Effector CD4-positive, alpha-beta T cell (primary cell): ENCODE measurements at places on chromosomes 2 and 18.

- no peak for DNase-seq
Observed at GRCh38 chr2:174835797-174836255, 71.6 kb upstream of the CHRNA1 start.

DNA sequence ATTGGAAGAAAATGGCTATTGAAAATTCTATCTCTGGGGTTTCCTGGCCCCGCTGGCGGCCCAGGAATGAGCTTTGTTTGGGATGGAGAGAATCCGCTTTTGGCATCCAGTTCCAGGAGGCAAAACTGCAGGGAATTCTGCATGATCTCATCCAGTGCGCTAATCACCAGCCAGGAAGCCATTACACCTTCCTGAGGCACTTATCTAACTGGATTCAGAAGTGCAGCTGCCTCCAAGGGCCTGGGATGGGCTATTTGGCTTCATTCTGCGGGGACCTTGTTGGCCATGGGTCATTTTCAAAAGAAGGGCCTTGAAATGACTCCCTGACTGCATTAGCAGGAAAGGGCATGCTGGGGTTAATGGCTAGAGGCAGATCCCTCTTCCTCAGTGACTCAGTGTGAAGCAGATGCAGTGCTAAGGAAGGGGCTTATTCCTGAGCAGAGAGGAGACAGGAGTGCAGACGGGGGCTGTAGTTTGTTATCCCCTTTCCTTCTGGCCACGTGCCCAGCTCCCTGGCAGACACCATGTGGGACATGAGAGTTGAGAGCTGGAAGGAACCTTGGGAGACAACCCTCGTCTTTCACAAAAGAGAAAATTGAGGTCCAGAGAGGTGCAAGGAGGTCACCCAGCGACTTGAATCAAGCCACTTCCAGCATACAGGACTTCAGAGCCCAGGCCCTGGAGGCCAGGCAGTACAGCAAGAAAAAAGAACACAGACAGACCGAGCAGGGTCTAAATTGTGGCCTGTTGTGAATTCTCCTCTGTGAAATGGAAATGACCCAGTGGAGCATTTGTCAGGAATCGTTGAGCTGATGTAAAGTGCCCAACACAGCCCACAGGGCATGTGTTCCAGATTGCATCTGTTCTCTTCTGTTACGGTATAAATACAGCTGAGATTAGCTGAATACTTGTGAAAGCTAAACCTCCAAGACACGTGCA is 161.8 kb downstream of the PRKCE start:
- no peak for DNase-seq

DNA sequence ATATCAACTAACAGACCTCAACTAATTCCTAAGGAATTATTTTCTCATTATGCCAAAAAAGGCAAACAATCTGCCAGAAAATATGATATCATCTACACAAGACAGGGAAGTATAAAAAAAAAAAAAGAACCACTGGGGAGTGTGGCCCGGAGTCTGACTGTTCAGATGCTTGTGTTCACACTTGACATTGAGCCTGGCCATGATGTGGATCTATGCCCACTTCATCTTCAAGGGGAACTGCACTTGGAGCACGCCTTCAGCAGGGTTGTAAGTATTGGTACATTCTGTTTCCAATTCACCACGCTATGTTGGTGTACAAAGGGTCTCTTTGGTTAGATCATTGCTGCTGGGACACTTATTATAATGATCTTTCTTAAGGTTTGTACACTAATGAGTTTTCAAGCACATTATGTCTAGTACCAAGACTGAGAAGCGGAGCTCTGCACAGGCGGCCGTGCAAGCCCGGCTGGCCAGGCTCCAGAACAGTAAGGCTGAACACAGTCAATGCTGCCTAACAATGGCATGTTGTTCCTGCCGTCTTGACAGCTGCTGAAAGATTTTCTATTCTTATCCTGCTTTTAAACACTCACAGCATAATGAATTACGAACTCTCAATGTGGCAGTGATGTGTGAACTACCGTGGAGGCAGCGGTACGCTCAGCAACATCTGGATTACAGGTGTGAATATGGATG is 788.4 kb upstream of the SOX11 start:
- no peak for DNase-seq

DNA sequence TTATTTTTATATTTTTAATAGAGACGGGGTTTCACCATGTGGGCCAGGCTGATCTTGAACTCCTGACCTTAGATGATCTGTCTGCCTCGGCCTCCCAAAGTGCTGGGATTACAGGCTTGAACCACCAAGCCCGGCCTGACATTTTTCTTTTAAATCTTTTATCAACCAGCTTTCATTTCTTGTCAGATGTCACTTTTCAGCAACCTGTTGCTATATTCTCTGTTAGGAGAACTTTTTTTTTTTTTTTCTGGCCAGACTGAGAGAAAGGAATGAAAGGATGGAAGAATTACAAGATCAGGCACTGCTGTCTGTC is 146.3 kb downstream of the TGIF1 start:
- no peak for DNase-seq

DNA sequence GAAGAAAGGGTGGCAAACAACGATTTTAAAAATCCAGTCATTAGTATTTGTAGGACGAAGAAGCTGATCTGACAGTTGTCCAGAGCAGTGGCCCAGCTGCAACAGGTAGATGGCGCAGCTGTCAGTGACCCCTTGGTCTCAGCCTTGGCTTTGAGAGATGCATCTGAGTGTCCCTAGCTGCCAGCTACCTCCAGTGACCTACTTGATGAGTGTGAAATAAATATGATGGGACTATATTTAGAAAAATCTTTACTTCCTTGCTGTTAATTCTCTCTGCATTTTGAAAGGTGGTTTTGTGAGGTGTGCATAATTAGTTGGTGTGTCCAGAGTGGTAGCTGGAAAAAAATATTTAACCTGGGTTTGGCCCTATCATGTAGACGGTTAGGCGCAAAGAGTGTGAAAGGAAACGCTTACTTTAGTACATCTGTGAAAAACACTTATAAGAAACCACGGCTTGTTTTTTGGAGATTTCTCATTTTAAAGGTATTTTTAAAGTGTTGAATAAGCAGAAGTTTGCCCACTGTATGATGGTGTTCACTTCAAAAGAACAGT is 963 bp downstream of the INPP1 start:
- DNase-seq = no peak

- no peak for DNase-seq
Observed at GRCh38 chr2:201798252-201798913, 8.0 kb upstream of the CDK15 start.

GRCh38 chr2:53724536-53724935 is 43.1 kb upstream of the CHAC2 start:
- DNase-seq = no peak

DNA sequence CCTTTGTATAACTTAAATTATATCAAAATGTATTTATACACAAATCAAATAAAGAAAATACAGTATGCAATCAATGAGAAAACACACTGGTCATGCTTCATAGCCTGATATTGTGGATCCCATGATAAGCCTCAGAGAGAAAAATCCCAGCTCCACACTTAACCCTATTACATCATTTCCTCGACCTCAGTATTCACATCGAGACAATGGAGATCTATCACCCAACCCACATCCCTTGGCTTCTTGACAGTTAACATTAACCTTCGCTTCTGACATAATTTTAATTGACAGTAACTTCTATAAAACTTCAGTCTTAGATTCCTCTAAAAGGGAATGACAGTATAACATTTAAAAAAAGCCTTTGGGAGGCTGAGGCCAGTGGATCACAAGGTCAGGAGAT is 11.6 kb downstream of the TMX3 start:
- no peak for DNase-seq

DNA sequence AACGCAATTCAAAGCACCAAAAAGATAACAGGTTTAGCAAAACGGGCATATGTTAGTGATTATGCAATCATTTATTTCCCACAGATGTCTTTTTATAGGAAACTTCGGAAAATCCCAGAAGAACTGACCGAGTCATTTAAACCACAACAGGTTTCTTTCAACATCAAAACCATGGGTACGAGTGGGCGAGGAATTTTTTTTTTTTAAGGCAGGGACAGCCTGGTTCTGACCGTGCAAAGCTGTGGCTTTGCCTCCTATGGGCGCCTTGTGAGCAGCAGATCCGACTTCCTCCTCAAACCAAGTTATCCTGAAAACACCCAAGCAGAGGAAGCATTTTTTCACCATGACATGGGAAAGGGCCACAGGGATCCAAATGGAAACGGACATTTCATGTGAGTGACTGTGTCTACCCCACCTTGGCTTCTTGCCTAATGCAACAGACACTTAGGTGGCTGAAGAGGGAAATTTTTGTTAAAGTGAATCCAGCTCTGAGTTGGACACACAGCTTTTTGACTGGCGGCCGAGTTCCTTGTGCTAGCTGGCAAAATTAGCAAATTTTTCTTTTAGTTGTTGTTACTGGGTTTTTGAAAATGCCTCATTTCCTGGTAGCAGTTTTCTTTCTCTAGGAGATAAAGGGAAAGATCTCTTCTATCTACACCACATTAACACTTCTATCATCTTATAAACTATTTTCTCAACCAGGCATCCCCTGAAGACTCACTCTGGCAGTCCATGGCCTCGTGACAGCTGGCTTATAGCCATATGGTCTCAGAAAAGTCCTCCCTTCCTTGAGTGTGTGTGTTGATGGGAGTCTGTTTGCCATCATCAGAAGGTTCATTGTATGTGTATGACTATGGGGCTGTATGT is 487.4 kb upstream of the ZEB2 start:
- DNase-seq = no peak

DNA sequence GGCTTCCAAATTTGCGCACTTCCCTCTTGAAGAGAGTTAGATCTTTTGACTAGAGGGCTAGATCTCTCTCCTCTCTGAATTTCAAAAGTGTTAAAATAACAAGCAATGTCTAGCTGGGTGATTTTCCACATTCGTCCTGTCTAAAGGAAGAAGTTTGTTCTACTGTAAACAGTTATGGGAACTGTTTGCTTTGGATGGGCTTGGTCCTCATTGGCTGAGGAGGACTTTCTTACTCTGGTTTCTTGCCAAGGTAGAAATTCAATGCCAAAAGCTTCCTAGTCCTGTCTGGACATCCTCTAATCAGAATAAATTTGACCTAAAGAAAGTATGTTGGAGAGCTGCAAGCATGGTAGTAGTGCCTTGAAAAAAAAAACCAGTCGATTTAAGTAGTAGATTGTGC is 47.4 kb upstream of the RAPH1 start:
- no peak for DNase-seq

DNA sequence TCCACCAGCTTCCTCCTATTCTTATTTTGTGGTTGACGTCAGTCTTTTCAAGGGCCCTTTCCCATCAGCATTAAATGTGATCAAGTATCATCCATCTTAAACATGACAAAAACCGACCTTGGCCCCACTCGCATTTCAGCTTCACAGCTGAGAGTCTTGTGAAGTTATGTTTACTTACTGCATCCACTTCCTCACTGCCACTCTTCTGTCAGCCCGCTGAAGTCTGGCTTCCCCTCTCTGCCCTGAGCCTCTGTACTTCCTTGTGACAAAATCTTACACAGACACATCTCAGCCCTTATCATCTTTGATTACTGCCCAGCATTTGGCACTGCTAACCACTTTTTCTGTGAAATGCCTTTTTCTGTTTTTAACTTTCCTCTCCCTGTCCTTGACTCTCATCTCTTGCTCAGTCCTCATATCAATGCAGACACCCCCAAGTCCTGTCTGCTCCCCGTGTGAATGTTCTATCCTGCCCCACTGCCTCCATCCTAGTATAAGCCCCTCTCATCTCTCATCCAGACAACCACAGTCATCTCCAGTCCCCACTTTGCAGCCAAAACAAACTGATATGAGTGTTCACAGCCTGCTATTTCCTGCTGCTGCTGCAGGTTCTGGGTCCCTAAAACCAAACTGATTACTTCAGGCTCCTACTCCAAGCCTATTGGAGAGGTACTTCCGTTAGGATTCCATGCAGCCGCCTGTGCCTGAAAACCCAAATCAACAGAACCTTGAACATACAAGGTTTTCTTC is 31.4 kb downstream of the FOSL2 start:
- DNase-seq = no peak

DNA sequence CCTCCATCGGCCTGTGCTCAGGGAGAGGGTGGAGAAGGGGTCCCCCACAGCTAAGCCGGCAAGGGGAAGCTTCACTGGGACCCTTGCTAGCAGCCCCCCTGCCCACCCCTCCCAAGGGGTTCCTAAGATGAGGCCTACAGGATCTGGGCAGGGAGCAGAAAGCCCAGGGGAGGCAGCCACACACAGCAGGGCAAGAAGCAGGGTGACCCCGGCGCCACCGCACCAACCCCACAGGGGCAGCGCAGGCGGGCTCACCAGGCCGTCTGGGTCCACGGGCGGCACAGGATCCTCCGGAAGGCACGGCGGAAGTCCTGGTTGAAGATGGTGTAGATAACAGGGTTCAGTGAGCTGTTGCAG is 1.8 kb downstream of the ADRA2B start:
- no peak for DNase-seq

DNA sequence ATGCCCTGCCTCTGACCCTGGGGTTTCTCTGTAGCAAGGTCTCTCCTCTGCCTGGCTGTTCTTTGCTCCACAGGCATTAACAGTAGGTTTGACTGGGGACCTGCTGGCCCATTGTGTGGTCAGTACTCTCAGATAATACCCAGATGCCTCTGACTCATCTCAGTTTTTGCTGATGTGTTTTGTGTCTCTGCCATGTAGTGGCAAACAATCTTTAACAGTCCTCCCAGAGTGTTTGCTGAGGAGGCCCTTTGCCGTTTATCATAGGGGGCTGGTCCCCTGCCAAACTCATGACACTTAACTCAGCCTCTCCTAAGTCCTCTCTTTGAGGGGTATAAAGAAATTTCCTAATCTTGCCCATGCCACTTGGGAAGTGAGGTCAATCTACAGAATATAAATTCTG is 793.7 kb upstream of the FANCL start:
- no peak for DNase-seq

DNA sequence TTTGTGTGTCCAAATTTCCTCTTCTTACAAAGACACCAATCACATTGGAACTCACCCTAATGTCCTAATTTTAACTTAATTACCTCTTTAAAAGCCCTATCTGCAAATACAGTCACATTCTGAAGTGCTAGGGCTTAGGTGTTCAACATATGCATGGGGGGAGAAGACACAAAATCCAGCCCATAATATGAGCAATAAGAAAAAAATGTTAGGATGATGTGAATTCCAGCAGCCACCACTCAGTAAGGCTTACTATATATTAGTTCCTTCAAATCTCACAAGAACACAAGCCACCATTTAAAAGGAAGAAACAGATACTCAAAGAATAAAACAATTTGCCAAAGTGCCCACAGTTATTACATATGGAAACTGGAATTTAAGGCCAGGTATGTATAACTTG is 285.7 kb downstream of the EPHA4 start:
- no peak for DNase-seq
